ENCODE measurements at places on chromosomes 16 and 17.

- no peak for DNase-seq
Observed at GRCh38 chr17:81022344-81022676, 12.6 kb upstream of the BAIAP2 start.

- DNase-seq = peak; percentile 93
Observed at GRCh38 chr17:10612957-10613744, 44.0 kb downstream of the MYH3 start.

DNA sequence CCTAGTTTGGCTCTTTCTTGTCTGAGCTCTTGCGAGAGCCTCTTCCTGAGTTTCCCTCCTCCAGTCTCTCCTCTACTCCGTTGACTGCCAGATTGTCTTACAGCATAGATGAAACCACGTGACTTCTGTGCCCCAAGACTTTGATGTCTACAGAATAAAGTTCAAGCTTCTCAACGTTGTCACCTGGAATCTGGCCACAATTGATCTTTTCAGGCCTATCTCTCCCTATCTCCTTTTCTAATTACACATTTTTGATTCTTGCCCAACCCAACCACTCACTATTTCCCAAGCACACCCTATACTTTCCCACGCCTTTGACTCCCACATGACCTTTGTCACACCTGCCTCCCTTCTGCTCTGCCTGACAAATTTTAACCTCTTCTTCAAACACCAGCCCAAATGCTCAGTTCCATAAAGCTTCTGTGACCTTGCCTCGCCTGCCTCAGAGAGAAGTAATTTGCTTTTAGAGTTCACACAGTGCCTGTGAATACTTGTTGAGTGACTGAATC is 52.4 kb upstream of the PMFBP1 start:
- no peak for DNase-seq

- no peak for DNase-seq
Observed at GRCh38 chr17:79500745-79501618, 109.9 kb downstream of the RBFOX3 start.

DNA sequence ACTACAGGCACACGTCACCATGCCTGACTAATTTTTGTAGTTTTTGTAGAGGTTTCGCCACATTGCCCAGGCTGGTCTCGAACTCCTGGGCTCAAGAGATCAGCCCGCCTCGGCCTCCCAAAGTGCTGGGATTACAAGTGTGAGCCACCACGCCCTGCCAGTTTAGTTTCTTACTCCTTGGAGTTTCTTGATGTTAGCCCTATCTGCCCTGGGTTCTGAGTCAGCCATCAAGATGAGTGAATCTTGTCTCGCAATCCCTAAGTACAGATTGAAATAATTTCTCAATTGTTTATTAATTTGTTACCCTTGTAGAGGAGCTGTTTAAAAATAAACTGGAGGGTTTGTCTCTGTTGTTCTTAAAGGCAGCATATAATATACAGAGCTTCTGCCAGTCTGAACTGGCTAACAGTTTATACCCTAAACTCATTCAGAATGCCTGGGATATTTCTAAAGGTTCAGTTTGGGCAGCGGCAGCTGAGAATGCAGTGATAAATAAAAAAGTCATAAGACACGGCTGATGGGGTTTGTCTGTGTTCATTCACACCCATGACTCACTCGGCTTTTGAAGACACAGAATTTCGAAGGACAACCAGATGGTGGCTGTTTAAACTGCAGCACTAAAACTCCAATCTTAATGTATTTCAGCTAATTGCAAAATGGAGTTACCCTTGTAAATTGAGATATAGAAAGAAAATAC is 39.6 kb downstream of the GPRC5B start:
- DNase-seq = peak; percentile 90

DNA sequence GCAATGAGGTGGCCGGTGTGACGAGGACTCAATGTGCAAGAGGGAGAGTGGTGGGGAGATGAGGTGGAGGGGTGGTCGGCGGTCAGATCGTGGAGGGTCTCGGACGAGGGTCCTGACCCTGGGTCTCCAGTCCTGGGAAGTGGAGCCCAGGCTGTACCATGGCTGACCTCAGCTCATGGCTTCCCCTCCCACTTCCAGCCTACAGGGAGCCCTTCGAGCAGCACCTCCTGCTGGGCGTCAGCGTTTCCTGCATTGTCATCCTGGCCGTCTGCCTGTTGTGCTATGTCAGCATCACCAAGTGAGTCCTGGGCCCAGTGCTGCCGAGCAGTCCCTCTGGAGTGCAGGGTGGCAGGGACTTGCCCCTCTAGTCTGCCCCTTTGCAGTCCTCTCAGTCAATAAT is 41.8 kb downstream of the IL4R start:
- DNase-seq = peak; percentile 37

DNA sequence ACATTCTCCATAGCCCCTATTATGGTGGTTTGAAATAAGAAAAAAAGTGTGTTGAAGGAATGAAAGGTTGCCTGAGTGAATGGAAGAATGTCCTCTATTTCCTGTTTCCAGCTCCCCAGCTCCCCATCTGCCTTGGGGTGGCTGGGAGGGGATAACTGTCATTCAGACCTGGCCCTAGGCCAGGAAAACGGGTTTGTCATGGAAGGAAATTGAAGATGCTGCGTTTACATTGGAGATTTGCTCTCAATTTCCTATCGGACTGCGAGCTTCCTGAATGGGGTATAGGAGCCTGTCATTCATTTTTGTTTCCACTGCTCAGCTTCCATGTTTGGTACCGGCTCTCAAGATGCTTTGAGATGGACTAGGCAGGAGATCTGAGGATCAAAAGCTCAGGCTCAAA is 2.2 kb upstream of the FZD2 start:
- DNase-seq = no peak

GRCh38 chr16:4976079-4976478 is 17.9 kb downstream of the SEC14L5 start:
- DNase-seq = no peak

DNA sequence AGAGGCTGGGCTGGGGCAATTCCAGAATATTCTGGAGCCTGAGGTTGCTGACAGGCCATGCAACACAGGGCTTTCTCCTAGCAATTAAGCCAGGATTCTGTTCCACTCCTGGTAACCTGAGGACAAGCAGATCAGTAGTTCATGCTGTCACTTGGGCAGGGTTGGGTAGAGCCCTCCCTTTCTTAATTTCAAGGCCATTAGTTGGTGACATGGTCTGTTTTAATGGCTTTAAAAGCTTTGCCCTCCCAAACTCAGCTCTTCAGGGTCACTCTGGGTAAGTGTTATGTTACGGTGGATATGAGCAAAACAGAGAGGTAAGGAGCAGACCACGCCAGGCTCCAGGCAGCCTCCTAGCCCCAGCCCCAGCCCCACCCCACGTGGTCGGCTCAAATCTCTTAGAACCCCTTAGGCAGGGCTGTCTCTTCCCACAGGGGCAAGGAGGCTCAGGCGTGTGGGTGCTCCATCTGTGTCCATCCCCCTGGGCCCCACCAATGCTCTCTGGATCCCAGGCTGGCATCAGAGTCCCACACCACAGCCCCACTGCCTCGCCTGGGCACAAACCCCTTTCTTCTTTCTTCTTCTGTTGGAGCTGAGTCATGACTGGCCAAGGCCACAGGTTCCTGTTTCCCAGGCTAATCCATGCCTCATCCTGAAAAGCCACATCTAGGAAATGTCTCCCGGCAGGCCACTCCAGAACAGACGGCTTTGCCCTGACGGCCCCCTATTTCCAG is 27.5 kb downstream of the CEP295NL start:
- peak; percentile 42 for DNase-seq

DNA sequence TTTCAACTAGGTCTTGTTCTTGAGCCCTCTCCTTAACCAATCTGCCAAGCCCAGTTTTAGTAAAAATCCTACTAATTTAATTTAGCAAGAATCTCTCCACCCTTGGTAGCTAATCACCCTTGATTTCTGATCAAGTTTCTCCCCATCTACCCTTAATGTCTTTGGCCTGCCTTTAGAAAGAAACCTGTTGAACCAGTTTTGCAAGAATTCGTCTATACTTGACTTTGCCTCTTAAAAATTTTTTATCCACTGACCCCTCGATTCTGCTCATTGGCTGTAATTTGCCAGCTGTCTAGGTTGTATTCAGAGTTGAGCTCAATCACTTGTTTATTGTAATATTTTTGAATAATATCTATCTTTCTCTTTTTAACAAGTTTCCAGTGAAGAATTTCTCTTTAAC is 1138.5 kb downstream of the CDH11 start:
- DNase-seq = no peak

DNA sequence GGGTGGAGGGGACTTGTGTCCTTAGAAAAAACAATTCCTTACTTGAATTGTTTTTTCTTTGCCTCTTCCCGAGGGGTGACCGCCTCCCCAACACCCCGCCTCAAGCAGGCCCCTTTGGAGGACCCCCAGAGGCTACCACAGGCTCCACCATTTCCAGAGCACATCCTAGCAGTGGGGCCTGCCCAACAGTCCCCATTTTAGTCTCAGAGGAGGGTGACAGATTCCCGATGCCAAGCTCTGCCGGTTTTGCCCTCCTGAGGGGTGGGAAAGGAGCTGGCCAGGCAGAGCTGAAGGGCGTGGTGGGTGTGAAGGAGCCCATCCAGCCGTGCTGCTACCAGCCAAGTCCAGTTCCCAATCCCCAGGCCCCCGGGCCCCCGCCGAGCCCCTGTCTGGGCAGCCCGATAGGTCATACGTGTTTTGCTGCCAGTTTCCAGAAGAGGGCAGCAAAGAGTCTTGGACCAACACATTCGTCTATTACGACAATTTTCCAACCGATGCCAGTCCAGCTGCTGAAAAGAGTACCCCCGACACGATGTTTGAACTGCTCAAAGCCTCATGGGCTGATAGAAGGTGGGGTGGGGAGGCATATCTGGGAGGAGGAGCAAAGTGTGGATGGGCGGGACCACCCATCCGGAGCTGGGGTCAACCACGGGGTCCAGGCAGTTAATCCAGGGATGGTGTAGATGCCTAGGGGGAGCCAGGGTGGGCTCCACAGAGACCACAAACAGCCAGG is 18.8 kb upstream of the GAA start:
- peak; percentile 71 for DNase-seq

DNA sequence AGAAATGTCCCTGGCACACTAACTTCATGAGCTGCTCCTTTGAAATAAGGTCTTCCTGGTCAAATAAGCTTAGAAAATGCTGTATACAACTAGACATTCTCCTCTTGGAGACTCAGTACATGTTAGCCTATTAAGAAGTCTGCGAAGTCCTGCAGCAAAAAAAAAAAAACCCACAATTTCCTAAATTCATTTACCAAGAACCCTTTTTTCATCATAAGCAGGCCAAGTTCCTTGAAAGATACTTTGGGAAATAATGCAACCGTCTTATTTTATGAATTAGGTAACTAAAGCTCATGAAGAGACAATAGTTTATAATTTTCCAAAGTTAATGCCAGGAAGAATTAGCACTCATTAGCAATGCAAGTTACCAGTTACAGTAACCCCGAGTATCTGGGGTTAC is 49.0 kb upstream of the HAS3 start:
- no peak for DNase-seq

GRCh38 chr16:67713647-67714273 is 5.4 kb downstream of the GFOD2 start:
- no peak for DNase-seq

GRCh38 chr17:61491981-61492380 is 39.8 kb downstream of the TBX4 start:
- no peak for DNase-seq

DNA sequence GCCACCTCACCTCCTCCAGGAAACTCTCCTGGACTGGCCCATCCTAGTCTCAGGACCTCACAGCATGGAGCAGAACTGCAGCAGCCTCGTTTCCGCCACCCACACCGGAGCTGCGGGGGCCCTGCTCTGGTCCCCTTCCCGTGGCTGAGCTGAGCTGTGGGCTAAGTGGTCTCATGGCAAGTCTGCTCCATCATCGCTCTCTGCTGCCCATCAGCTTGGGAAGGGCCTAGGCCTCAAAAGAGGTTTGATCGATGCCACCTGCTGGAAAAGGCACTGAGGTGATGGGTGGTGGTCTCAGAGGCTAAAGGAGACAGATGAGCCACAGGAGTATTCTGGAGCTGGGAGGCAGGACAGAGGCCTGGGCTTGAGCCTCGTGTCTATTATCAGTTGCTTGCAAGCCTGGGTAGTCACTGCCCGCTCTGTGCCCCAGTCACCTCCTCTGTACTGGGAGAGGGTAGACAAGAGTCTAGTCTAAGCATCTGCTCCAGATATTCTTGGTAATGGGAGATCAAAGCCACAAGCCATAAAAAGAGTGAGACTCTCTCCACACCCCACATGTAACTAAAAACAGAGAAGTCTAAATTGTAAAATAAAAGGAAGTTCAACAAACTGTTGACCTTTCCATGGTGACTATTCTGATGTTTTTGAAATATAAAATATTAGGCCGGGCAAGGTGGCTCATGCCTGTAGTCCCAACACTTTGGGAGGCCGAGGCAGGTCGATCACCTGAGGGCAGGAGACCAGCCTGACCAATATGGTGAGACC is 1.6 kb downstream of the ITGAE start:
- no peak for DNase-seq

- DNase-seq = peak; percentile 22
Observed at GRCh38 chr16:30927789-30928378, 4.5 kb downstream of the FBXL19 start.

Data from AG10803 (cell line).